ENCODE measurements at places on chromosomes 7 and 10.

- no peak for DNase-seq
Measured at GRCh38 chr10:113498997-113499396, 53.9 kb upstream of the HABP2 start.

DNA sequence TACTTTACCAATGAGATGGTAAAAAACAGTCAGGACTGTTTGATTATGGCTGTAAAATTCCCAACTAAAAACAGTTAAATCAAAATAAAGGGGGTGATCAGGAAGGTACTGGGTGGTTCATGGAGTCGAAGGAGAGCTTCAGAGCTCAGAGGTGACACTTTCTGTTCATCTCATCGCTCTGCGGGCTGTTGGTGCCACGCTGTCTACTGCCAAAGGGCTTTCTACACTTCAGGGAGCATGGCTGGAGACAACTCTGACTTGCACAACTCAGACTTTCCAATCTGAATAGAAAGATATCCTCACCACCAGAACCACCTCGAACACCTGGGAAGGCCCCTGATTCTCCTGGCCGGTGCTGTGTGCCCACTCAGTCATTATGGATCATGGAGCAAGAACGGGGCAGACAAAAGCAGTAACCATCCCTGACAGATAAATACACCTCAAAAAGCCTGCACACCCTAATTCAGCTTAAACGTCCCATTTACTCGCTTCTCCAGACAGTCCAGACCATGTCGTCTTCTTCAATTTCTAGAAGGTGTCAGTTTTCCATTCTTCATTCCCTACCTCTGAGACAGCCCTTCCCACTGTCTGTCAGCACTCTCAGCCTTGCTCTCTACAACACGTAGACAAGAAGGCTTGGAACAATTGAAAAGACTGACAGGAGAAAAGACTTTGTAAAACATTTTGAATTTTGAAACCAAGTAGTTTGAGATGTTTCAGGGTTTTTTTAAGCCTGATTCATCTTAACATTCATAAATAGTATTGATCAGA, 348.7 kb upstream of the NFE2L3 start:
- no peak for DNase-seq

DNA sequence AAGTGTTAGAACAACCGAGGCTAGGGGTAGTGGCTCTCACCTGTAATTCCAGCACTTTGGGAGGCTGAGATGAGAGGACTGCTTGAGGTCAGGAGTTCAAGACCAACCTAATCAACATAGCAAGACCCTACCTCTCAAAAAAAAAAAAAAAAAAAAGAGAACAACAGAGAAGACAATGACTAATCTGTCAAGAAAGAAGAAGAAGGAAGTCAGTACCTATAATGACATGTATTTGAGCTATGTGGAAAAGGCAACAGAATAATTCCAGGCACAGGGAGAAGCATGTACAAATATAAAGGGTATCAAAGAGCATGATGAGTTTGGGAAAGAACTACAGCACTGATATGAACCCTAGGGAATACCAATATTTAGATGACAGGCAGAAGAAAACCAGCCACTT, 27.5 kb downstream of the COPG2 start:
- DNase-seq = no peak

DNA sequence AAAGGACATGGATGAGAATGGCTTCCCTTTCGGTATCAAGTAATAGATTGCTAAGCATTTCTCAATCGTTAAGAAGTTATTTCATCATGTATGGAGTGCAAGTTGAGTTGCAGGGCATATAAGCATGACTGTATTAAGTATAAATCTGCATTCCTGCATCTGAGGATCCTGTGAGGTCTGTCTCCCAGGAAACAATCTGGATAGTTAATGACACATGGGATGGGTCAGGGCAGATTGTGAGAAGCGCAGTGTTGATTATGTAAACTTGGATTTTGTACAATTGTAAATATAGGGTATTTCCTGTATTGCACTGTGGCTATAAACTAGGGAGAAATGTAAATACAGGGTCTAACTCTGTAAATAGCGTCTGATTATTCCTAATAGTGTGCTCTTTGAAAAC, 102.6 kb downstream of the PLXDC2 start:
- DNase-seq = no peak

GRCh38 chr10:121975295-121976086, 474 bp upstream of the NSMCE4A start:
- DNase-seq = no peak

DNA sequence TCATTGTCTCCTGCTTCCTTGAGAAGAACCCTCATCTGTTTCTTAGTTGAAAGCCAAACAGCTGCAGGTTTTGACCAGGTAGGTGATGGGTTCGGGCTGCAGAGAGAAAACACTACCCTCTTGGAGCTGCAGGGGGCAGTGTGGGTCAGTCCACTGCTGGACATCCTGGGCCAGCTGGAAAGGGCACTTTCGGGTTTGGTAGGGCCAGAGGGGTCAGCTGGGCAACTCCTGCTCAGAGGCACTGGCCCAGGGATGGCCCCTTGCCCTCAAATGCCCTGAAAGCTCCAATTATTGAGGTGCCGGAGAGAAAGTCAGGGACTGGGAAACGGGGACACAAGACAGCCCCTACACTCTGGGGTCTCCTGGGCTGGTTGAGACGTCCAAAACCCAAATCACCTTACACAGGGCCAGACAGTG, 90.7 kb downstream of the MKI67 start:
- DNase-seq = peak; percentile 76

GRCh38 chr10:127738512-127739424, 1.8 kb downstream of the FOXI2 start:
- DNase-seq = no peak

DNA sequence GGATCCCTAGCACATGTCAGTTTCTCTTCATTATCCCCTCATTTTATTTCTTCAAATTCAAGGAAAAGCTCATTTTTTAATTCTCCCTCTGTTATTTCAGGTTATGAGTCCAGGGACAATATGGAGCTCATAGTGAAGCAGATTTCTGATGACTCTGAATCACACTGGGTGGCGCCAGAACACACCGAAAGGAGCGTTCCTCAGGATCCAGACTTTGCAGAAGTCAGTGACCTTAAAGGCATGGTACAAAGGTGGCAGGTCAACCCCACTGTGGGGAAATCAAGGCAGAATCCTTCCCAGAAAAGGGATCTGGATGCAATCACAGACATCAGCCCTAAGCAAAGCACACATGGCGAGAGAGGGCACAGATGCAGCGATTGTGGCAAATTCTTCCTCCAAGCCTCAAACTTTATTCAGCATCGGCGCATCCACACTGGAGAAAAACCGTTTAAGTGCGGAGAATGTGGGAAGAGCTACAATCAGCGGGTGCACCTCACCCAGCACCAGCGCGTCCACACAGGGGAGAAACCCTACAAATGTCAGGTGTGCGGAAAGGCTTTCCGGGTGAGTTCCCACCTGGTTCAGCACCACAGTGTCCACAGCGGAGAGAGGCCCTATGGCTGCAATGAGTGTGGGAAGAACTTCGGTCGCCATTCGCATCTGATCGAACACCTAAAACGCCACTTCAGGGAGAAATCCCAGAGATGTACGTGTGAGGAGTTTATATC, 21.4 kb downstream of the ZKSCAN5 start:
- peak; percentile 24 for DNase-seq

DNA sequence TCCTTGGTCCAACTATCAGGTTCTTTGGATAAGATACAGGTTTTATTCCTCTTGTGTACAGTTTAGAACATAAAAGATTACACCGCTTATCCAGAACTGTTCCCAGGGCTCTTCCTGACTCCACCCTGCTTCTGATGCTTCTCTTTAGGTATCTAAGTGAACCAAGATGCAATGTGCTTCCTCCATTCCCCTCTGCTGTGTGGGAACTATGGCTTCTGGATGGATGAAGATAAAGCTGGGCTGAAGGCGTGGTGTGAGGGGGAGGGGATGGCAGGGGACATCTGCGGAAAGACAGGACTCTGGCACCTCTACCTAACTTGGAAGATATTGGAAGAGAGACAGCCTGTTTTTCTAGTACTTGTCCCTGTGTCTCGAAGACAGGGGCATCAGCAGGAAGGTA, 209.9 kb upstream of the TBX20 start:
- DNase-seq = no peak

GRCh38 chr7:122626785-122627184, 72.1 kb downstream of the RNF133 start:
- DNase-seq = no peak

- DNase-seq = no peak
Measured at GRCh38 chr7:11753433-11753832, 78.6 kb downstream of the THSD7A start.

DNA sequence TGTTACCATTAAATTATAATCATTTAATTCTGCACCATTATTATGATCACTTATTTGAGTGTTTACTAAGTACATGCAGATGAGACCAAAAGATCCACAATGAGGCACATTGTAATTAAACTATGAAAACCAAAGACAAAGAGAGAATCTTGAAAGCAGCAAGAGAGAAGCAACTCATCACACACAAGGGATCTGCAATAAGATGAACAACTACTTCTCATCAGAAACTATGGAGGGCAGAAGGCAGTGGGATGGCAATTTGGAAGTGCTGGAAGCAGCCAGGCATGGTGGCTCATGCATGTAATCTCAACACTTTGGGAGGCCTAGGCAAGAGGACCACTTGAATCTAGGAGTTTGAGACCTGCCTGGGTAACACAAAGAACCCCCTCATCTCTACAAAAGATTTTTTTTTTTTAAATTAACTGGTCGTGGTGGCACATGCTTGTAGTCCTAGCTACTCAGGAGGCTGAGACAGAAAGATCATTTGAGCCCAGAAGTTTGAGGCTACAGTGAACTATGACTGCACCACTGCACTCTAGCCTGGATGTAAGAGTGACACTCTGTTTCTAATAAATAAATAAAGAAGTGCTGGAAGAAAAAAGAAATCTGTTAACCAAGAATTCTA, 47.7 kb downstream of the CDK6 start:
- DNase-seq = no peak

DNA sequence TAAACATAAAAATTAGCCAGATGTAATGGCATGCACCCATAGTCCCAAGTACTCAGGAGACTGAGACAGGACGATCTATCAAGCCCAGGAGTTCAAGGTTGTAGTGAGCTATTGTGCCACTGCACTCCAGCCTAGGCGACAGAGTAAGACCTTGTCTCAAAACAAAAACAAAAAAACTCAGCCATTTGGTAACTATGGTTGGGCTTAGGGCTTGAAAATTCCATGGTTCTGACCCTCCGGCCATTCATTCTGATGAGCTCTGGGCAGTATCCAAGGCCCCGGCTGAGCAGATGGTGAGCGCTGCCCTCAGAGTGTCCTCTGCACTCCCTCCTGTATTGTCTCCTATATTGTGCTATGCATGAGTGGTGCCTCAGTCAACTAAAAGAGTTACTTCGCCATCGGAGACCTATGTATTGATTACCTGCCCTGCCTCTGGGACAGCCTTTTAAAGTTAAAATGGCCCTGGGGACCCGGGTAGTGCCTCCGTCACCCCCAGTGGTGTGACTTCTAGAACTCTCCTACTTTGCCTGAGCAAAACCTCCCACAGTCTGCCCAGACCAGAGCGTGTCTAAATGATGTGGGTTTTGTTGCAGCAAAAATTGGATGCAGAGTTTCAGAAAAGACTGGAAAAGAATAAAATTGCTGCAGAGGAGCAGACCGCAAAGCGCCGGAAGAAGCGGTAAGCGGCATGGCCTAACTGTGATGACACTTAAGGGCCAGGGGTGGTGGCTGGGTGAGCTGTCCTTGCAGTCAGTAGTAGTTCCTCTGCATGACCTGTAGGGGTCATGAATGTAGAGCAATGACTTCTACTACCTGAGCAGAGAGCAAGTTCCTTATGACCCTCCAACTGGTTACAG, 8.1 kb downstream of the PRKRIP1 start:
- peak; percentile 52 for DNase-seq

DNA sequence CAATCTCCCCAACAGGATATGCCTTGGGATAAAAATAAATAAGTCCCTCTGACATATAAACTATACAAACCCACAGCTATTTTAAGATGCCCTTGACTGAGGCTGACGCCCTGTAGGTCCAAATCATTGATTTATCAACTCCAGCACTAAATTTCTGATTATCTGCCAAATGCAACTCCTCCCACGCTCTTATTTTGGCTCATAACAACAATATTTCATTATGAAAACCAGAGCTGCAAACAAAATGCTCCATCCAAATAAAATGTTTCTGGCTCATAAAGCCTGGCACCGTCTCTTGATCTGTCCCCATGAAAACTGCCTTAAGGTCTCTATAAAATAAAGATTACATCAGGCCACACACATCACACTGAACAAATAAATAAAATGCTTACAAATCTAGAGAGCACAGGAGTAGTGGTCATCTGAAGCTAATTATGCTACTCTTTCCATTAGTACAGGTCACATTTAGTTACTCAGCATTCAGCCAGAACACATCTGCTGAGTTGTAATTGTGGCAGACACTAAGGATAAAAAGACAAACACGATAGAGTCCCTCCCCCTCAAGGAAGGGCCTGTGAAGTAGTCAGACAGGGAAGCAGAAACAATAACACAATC, 28.8 kb downstream of the CACUL1 start:
- no peak for DNase-seq

GRCh38 chr7:117435475-117436043, 8.3 kb upstream of the ASZ1 start:
- no peak for DNase-seq

GRCh38 chr10:99775850-99776249, 6.6 kb upstream of the ABCC2 start:
- no peak for DNase-seq

GRCh38 chr10:103333934-103334520, 16.9 kb downstream of the PCGF6 start:
- no peak for DNase-seq

DNA sequence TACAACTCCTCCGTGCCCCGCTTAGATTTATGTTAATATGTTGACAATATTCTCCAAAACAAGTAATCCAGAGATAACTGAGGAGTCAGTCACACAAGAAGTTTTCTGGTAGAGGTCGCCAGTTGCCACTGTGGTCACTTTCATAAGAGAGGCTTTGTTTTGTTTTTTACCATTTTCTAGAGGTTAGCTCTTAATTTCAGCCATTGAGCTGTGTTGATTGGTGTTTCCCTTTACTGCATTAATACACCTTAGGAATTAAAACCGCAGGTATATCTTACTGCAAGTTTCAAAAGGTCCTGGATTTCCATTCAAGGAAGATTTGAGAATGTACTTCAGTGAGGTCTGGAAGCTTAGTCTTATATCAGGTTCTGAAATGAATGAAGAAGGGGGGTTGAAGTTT, 3.5 kb downstream of the BMI1 start:
- DNase-seq = no peak

DNA sequence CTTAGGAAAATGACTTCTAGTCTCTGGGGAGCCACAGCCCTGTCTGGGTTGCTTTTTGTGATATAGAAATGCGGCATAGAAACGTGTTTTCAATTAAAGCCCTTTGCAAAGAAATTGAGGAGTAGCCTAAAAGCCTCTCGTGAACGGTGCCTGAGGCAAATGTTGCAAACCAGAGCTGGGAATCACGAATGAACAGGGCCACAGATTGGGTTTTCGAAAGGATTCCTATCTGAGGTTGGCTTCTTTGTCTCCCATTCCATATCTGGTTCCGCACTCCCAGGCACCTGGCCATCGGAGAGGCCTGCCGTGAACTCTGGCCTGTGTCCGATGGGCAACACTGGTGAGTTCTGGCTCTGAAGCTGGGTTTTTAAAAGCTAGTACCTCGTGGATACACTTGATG, 221.6 kb downstream of the TCF7L2 start:
- no peak for DNase-seq

- DNase-seq = no peak
Measured at GRCh38 chr7:48380921-48381320, 209.7 kb downstream of the ABCA13 start.

GRCh38 chr7:149615690-149616270, 118.2 kb upstream of the ZNF746 start:
- no peak for DNase-seq

GRCh38 chr10:82245157-82245556, 370.2 kb downstream of the NRG3 start:
- DNase-seq = no peak

All from activated CD4-positive, alpha-beta T cell treated with anti-CD3 and anti-CD28 coated beads for 48 hours (primary cell).